ENCODE measurements at places on chromosomes 1 and 21.

DNA sequence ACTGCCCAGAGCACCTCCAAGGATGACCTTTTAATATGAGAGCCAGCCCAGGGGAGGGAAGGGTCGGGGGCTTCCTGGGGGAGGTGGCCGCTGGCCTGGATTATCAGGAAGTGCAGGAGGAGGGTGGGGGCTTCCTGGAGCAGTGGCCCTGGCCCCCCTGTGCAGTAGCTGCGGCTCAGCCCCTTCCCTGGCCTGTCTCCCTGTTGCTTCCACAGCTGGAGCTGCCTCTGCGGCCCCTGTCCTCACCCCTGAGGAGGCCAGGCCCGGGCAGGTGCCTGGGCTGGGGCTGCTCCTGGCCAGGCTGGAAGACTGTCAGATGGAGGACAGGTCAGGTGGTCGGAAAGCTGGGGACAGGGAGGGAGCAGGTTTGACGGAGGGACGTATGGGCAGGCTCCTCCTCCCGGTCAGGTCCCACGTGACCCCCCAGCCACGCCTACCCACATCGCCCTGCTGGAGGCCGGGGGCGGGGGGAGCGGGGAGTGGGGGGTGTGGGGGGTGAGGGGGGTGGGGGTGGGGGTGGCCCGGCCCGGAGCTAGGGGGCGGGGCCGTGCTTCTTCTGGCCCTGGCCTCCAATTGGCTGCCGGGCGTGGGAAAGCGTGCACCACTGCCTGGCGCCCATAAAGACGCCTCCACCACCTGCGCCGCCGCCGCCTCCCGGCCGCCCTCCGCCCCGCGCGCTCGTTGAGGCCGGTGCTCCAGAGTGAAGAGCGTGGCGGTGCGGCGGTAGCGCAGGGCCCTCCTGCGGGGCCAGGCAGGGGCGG lies 10.2 kb upstream of the TNFRSF14 start:
- peak; percentile 84 for DNase-seq

- peak; percentile 78 for DNase-seq
These were observed 96.0 kb upstream of the USP24 start for GRCh38 chr1:55311057-55311641.

DNA sequence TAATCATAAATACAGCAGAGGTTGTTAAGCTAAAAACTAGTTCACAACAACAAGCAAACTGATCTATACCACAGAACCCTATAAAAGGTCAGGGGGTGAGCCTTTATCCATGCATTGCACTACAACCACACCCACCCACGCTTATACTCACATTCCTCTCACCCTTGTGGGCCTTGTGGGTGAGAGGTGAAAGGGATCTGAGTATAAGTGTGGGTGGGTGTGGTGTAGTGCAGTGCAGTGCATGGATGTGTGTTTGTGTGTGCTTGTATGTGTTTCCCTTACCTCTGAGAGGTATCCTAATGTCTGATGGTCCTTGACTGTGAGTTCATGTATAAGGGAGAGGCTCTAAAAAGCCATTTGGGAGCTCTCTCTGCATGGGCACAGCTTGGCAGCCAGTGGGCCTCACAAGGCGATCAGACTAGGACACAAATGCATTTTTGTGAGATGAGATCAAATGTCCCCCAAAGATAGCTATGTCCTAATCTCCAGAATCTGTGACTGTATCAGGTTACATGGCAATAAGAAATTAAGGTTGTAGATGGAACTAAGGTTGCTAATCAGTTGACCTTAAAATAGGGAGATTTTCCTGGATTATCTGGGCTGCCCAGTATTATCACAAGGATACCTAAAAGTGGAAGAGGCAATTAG lies 95.5 kb upstream of the DPT start:
- DNase-seq, result no peak

- DNase-seq, result no peak
These were observed 7.7 kb downstream of the NTMT2 start for GRCh38 chr1:170153417-170153816.

DNA sequence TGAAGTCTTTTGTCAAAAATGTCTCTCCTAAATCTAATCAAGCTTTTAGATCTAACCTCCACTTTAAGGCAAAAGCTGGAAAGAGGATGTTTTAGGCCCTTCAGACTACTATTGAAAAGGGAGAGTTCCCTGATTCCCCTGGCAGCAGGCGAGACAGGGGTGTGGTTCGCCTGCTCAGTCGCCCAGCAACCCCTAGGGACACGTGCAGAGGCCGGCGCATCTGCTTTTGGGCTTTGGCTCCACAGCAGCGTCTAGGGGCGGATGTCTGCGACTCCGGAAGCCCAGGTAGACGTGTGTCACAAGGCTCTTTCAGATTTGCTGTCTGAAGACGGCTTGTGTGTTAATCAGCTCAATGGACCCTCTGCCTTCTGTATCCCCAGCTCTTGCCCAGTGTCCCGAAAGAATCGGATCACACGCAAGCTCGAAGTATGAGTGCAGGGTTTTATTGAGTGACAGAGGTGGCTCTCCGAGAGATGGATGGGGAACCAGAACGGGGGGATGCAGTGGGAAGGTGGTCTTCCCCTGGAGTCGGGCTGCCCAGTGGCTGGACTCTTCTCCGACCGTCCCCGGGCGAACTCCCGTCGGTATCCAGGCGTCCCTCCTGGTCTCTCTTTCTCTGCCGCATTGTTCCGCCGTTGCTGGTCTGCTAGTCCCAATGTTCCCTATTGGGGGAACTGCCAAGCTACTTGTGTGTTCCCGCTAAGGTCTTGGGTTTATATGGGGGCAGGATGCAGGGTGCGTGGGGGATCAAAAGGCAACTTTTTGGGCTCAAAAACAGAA lies 45.5 kb downstream of the OLFML2B start:
- no peak for DNase-seq

- DNase-seq, result no peak
These were observed 40.1 kb upstream of the KLHDC7A start for GRCh38 chr1:18440385-18441226.

DNA sequence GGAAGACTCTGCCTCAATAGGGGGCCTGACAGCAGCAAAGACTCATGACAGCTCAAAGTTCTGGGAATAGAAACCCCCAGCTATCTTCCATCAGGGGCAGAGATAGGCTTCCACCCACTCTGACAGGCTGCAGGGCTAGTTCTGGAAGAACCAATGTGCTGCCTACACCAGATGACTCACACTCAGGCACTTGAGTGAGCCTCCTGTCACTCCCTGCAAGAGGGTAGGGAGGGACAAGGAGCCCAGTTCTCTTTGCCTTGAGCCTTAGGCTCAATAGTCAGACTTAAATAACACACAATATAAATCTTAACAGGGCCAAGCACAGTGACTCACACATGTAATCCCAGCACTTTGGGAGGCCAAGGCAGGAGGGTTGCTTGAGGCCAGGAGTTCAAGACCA lies 386.4 kb downstream of the HHAT start:
- no peak for DNase-seq

GRCh38 chr1:39115271-39116110 lies 89.0 kb upstream of the MACF1 start:
- no peak for DNase-seq

GRCh38 chr1:99650030-99650429 lies 4.1 kb downstream of the PALMD start:
- DNase-seq, result no peak

DNA sequence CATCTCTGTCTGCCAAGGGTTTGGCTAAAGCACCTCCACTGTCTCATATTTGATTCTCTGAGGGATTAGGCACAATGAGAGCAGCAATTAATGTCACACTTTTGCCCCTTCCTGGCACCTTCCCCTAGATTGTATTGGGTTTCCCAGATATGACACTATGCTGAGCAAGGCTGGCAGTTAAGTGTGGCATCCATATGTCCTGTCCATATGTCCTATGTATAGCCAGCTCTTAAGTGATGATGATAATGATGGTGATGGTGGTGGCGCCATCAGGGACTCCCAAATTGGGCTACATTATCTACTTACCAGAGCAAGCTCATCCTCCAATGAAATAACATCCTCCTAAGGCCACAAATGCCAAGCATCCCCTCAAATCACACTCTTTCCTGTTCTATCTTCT lies 13.5 kb upstream of the LORICRIN start:
- DNase-seq, result no peak

GRCh38 chr1:171334024-171334640 lies 20.1 kb downstream of the FMO4 start:
- no peak for DNase-seq

DNA sequence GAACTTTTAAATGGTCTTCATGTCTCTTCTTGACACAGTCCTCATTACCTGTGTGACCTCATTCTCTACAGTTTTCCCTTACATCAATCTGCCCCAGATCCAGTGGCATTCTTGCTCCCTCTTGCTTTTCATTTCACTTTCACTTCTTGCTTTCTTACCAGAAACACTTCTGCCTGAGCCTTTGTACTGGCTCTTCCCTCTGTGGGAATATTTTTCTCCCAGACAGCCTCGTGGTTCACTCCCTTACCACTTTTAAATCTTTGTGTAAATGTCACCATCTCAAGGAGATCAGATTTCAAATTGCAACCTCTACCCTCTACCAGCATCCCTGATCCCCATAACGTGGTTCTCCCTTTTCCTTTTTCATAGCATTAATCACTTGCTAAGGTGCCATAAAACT lies 73.2 kb downstream of the DISC1 start:
- DNase-seq, result no peak

DNA sequence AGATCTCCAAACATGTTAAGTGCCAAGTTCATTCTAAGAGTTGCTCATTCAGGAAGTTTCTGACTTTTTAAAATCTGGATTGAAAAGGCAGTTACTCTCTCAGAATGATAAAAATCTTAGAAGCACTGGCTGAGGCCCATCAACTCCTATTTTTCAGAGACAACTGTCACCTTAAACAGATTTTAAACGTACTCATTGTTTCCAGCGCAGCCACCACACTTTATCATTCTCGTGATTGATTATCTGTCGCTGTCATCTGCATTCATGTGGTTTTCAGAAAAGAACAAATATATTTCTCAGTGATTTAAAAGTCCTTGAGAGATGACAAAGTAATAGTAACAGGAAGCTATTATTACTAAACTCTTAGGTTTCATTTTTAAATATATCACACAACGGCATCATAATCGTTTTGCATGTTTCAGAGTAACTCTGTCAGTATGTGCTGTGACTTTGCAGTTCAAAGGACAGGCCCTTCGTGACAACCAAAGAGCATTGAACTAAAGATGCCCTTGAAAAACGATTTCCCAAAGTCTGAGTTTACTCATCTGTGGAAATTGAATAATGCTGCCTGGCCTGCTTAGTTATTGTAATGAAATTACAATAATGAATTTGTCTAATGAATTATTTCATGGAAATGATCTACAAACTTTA lies 14.9 kb upstream of the KCNK1 start:
- DNase-seq, result peak; percentile 40

DNA sequence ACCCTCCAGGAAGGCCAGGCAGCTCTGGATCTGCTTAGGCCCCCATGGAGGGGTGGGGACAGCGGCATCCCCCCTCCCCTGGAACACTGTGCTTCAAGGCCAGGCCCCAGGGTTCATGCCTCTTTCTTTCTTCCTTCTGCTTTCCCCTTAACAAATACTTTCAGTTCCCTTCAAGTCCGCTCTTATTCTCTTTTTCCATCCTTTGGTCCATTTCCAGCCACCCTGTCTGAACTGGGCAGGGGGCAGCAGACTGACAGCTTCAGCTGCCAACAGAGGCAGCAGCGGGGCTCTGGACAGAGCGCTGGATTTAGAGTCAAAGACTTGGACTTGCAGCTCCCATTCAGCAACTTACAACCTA lies 1.1 kb upstream of the CD244 start:
- DNase-seq, result peak; percentile 48

DNA sequence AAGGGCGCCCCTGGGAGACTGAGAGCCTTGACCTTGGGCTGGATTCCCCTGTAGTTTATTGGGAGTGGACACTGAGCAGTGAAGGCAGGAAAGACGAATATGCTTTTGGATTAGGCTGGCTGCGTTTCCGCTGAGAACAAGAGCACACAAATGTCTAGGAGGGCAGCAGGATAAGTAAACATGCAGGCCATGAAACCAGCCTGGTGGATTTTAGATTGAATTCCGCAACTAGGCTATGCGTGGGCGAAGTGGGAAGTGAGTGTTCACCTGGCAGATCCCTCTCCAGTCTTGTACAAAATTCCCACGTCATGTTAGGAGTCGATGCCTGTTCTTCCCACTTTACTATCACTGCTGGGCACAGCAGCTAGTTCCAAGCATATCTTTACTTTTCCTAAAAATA lies 21.4 kb upstream of the KCNJ6 start:
- DNase-seq, result no peak

DNA sequence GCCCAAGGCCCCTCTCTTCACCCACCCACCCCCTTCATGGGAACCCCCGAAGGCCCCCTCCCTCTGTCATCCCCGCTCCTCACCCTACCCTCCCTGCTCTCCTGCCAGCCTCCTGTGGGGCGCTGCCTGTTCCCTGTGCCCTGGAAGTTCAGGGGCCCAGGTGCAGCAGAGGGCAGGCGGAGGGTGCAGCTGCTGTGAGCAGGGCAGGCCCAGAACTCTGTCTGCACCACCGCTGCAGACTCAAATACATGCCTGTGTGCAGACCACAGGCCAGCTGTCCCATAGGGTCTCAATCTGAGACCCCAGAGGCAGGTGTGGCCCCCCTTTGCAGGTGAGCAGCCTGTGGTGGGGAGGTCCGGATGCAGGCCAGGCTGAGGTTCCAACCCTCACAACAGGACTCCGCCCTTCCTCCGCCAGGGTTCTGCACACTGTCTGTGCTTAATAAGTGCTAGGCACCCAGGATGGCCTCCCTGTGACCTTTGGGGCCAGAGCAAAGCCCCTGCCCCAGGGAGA lies 62.5 kb downstream of the WNT9A start:
- DNase-seq, result no peak

DNA sequence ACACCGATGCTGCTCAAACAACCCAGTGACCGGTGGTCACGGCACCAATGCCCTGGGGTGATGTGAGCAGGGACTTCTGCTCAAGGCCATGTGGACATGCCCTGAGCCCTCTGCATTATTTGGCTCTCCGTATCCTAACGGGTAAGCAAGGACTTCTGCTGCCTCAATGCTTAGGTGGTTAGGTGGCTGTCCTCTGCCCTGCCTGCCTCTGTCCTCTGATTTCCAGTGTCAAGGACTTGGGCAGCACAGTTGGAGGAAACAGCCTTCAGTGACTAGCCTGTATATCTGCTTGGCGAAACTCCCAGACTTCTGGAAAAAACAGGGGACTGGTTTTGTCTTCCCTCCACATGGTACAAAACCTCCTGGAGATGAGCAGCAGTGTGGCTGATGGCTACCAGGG lies 34.5 kb downstream of the DNAJC11 start:
- DNase-seq, result no peak

DNA sequence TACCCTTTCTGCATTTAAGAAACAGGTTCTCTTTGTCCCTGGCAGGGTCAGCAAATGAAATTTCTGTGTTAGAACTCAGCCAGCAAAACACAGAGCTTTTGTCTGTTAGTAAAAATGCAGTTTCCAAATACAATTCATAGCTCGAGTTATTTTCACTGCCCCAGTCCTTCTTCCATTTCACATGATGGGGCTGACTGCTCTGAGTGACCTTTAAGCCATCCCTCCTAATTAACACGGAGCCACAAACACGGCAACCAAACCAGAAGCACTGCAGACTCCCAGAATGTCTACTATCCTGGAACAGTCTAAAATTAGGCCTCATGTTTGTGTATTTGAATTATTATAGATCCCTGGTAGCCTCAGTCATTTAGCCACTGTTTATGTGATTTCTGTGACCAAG lies 99.1 kb upstream of the RGS4 start:
- DNase-seq, result no peak

- no peak for DNase-seq
These were observed 13.4 kb downstream of the LAPTM5 start for GRCh38 chr1:30744060-30744756.

Data from muscle of back (tissue), 13 donors.